Aortic smooth muscle cell (primary cell): ENCODE measurements at places on chromosomes 5 and 9. TPM values are rescaled to one million over a fixed set of nuclear protein-coding genes. Genes with fewer than 3 reads are reported as not detected.

Gene RASEF
- under 0.01 and 0.06 TPM in 2 replicates for total RNA-seq

Gene CNTFR
- total RNA-seq = not detected in 2 replicates

Gene NIPAL4
- not detected in 2 replicates for total RNA-seq

Gene HAPLN1
- total RNA-seq = 29.7 and 50.7 TPM in 2 replicates

Gene PCDHGC5
- total RNA-seq = 3.4 and 4.7 TPM in 2 replicates

Gene IL13
- total RNA-seq = not detected in 2 replicates

Gene PFN3
- total RNA-seq = not detected in 2 replicates

Gene FAXDC2
- 9.0 and 13.6 TPM in 2 replicates for total RNA-seq

Gene ALDH1A1
- total RNA-seq = 46.2 and 87.7 TPM in 2 replicates

Gene LIX1
- not detected in 2 replicates for total RNA-seq

Gene SLC4A9
- not detected in 2 replicates for total RNA-seq

Gene SLC46A2
- total RNA-seq = not detected in 2 replicates

Gene PCDHA10
- under 0.01 and 0.06 TPM in 2 replicates for total RNA-seq

Gene FBP2
- total RNA-seq = 0.06 TPM in 1 of 2 replicates, not detected in the other

Gene TNFSF8
- total RNA-seq = not detected in 2 replicates

Gene TMEM8B
- total RNA-seq = 2.0 and 3.0 TPM in 2 replicates

Gene ADGRD2
- total RNA-seq = not detected in 2 replicates

Gene SELENOP
- total RNA-seq = 10.0 and 12.4 TPM in 2 replicates

Gene TMEM252
- total RNA-seq = not detected in 2 replicates

Gene GPR107
- total RNA-seq = 53.0 and 84.8 TPM in 2 replicates

Gene MAN1B1
- 84.3 and 90.3 TPM in 2 replicates for total RNA-seq

Gene ERAP2
- total RNA-seq = 52.2 and 65.5 TPM in 2 replicates

Gene LRRC14B
- total RNA-seq = not detected in 2 replicates

Gene BNC2
- total RNA-seq = 11.9 and 12.3 TPM in 2 replicates

Gene SPINK13
- total RNA-seq = not detected in 2 replicates

Gene NRG2
- total RNA-seq = 2.3 and 2.8 TPM in 2 replicates

Gene ANGPTL2
- 44.6 and 56.7 TPM in 2 replicates for total RNA-seq

Gene IFNA2
- not detected in 2 replicates for total RNA-seq

Gene SPINK7
- not detected in 2 replicates for total RNA-seq

Gene CCDC187
- under 0.01 TPM in 2 replicates for total RNA-seq

Gene GDA
- under 0.01 TPM in 1 of 2 replicates, not detected in the other for total RNA-seq

Gene SLC45A2
- 0.19 TPM in 1 of 2 replicates, not detected in the other for total RNA-seq

Gene LHX3
- total RNA-seq = not detected in 2 replicates

Gene TLX3
- not detected in 2 replicates for total RNA-seq

Gene MARCHF6
- 47.6 and 66.5 TPM in 2 replicates for total RNA-seq

Gene HTR4
- 1.9 and 5.7 TPM in 2 replicates for total RNA-seq

Gene ESM1
- total RNA-seq = 138 and 406 TPM in 2 replicates
